ENCODE measurements at places on chromosomes 6 and 20. TPM values are rescaled to one million over a fixed set of nuclear protein-coding genes. Genes with fewer than 3 reads are reported as not detected.

Gene ARID1B
- total RNA-seq: 35.6 TPM

DNA sequence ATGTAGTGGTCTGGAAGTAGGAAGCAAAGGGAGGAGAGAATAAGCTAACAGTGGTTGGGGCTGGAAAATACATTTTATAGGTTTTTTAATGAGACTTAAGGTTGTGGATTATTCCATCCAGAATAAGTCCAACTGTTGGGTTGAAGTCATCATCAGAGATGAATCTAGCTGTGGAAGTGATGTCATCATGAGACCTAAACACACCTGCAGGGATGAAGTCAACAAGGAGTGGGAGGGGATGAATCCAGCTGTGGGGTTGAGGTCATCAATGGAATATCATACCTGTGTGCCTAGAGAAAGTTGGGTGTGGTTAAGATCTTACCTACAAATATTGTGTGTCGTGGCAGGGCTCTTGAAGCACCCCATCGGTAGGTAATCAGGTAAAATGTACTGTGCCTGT is 730.7 kb downstream of the RFPL4B start:
- H3K27ac ChIP-seq: no peak overlapping the region
- no peak for DNase-seq
- no peaks in the 10 kb centered on the region for H3K36me3 ChIP-seq

DNA sequence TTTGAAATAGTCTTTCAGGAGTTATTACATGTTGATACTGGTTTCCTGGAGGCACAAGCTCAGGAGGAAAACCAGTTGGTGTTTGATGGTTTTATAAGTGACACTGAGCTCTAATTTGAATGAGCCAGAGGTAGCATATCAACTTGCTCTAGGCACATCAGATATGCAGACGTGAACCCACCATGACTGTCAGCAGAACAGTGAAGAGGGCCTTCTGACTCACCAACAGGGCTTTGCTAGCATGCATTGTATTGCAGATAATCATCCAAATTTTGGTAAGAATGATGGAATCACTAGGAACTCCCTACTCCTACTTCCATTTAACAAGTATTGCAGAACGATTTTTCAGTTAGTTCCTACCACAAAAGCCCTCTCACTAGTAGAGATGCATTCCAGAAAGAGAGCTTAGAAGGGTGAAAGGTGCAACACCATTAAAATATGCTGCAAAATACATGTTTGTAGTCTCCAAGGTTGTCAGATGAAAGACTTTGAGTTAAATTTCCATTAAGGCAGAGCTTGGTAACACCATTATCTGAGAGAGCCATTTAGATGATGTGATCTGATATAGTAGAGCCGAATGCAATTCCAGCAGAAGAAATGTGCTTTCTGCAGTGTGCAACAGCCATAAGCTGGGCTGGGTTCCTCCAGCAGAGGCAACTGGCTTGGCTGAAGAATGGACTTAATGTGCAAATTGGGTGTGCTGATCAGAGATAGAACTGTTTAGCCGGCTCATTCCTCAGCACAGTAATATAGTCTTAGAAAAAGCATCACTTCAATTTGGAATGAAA is 968.7 kb upstream of the ADGRB3 start:
- DNase-seq: no peak
- no peaks in the 10 kb centered on the region for H3K36me3 ChIP-seq
- H3K4me1 ChIP-seq: no peaks in the 10 kb centered on the region
- H3K27me3 ChIP-seq: no peaks in the 10 kb centered on the region
- H3K27ac ChIP-seq: no peak overlapping the region

GRCh38 chr6:170088582-170088955 is 202.3 kb downstream of the DLL1 start:
- no peak overlapping the region for H3K27ac ChIP-seq
- no peaks in the 10 kb centered on the region for H3K4me1 ChIP-seq
- H3K36me3 ChIP-seq: no peaks in the 10 kb centered on the region

DNA sequence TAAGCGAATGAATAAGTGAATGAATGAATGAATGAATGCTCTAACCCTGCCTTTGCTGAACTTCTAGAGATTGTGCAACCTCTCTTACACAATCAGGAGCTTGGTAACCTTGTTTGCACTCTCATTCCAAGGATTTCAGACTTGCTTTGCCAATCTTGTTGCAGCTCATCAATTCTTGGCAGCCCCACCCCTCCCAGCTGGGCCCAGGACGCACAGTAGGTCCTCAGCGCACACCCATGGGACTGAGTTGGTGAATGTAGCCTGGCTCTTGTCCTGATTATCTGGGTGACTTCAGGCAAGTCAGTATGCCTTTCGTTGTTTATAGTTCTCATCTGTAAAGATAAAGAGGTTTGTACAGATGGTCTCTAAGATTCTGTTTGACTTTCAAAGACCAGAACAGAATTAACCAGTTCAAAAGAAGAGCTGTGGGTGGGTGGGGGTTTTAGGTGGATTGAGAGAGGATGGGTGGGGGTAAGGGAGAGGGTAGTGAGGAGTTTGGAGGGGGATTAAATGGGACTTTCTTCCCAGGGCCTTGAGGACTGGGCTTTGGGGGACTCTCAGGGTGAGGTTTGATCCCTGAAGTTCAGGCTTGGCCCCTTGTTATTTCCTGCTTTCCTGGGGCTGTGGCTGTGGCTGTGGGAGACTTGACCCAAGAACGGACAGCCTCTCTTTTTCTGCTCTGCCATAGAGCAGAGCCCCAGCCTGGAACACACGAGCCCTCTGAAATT is 33.2 kb downstream of the VEGFA start:
- no peak for DNase-seq
- H3K4me3 ChIP-seq: no peak overlapping the region
- H3K27me3 ChIP-seq: no peaks in the 10 kb centered on the region
- H3K27ac ChIP-seq: no peak overlapping the region
- no peaks in the 10 kb centered on the region for H3K36me3 ChIP-seq
- peaks cover 49% of the 10 kb centered on the region for H3K4me1 ChIP-seq

DNA sequence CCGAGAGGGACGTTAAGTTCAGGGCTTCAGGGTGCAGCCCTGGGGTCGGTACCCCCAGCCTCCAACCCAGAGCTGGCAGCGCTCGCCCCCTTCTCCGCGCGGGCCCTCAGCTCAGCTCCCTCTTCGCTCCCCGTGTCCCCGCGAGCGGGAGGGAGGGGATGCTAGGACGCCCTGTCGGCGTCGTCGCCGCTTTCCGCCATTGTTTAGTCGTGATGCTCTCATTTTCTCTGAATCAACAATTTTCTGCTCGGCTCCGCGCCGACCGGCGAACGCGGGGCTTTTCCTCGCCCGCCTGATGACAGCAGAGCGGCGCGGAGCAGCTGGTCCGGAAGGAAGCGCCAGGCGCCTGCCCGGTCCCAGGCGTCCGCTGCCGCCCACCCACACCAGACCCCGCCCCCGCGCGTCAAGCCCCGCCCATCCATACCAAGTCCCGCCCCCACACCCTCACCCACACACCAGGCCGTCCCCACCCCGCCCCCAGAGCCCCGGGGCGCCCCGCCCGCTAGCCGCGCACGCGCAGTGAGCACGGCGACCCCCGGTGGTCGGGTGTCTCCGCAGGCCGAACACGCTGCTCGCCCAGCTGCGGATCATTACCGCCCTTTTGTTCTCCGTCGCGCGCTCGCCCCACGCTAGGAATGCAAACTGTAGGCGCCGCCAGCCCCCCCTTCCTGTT is 50.1 kb upstream of the SLC32A1 start:
- DNase-seq: no peak
- H3K27ac ChIP-seq: no peak overlapping the region
- no peaks in the 10 kb centered on the region for H3K36me3 ChIP-seq
- no peaks in the 10 kb centered on the region for H3K4me1 ChIP-seq
- no peak overlapping the region for H3K4me3 ChIP-seq
